ENCODE measurements at places on chromosomes 1 and 21. TPM values are rescaled to one million over a fixed set of nuclear protein-coding genes. Genes with fewer than 3 reads are reported as not detected.

GRCh38 chr1:227823537-227823936, 8.1 kb downstream of the PRSS38 start:
- no peak for DNase-seq

DNA sequence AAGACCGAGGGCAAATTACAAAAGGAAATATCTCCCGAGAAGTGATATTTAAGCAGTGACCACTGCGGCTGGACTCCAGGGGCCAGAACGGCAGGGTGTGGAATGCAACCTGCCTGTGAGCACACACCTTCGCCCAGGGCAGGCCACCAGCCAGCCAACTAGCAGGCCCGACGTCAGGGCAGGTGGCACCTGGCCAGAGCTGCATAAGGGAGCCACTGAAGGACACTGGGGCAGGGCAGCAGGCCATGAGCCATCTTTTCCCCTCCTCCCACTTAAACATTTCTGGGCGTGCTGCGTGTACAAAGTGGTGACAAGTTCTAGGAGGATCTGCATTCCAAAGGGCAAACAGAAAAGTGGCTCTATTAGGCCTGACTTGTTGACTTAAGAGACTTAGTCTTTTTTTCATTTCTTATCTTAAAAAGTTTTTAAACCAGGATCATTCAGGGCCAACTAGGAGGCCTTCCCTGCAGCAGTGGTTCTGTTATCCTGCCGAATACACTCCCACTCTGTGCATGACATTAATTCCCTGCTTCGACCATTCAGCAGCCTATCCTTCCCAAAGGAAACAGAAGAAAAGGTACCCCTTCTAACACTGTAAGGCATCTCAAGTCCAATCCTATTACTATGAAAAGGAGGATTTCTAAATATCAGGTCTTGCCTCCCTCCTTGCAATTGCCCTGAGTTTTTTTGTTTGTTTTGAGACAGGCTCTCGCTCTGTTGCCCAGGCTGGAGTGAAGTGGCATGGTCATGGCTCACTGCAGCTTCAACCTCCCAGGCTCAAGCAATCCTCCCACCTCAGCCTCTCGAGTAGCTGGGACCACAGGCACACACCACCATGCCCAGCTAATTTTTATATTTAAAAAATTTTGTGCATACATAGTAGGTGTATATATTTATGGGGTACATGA, 96.3 kb downstream of the BCAR3 start:
- DNase-seq, result peak; percentile 98

GRCh38 chr21:17538576-17538975, 25.7 kb downstream of the CXADR start:
- DNase-seq, result no peak

The RGS1 gene
- total RNA-seq, result 21.3 TPM

The KANK4 gene
- total RNA-seq, result 0.96 TPM

All from colonic mucosa (tissue), 4 donors.